ENCODE measurements at places on chromosomes 4 and X. TPM values are rescaled to one million over a fixed set of nuclear protein-coding genes. Genes with fewer than 3 reads are reported as not detected.

SLC6A14 gene
- not detected for total RNA-seq

MAGEB6 gene
- total RNA-seq = not detected

CNOT6L gene
- total RNA-seq = 14.4 TPM

TLR3 gene
- 0.28 TPM for total RNA-seq

FRG2 gene
- total RNA-seq = not detected

DNASE1L1 gene
- 42.5 TPM for total RNA-seq

HS3ST1 gene
- not detected for total RNA-seq

PNCK gene
- total RNA-seq = not detected

MAGEA11 gene
- not detected for total RNA-seq

SLC34A2 gene
- total RNA-seq = not detected

PDGFC gene
- 90.7 TPM for total RNA-seq

HMGN5 gene
- total RNA-seq = 0.83 TPM

MAD2L1 gene
- total RNA-seq = 13.6 TPM

MTNR1A gene
- not detected for total RNA-seq

HMX1 gene
- total RNA-seq = not detected

HPGDS gene
- not detected for total RNA-seq

CYBB gene
- not detected for total RNA-seq

NAT8L gene
- not detected for total RNA-seq

PIR gene
- total RNA-seq = 5.8 TPM

SPARCL1 gene
- not detected for total RNA-seq

PAK3 gene
- total RNA-seq = 0.56 TPM

CENPI gene
- 24.2 TPM for total RNA-seq

SSX4 gene
- total RNA-seq = not detected

CD99L2 gene
- 17.4 TPM for total RNA-seq

GPRASP2 gene
- 24.7 TPM for total RNA-seq

ANKRD37 gene
- 8.2 TPM for total RNA-seq

STBD1 gene
- 2.2 TPM for total RNA-seq

RELL1 gene
- total RNA-seq = 53.6 TPM

ZNF630 gene
- total RNA-seq = 0.54 TPM

MAP3K15 gene
- under 0.01 TPM for total RNA-seq

NALF2 gene
- not detected for total RNA-seq

TCEAL9 gene
- total RNA-seq = 94.4 TPM

CFAP99 gene
- total RNA-seq = not detected

ARMCX4 gene
- 3.1 TPM for total RNA-seq

PABPC4L gene
- 0.72 TPM for total RNA-seq

RTL5 gene
- total RNA-seq = 0.90 TPM

PRPS2 gene
- total RNA-seq = 48.0 TPM

SPANXN4 gene
- not detected for total RNA-seq

SGMS2 gene
- 57.5 TPM for total RNA-seq

CXCL8 gene
- total RNA-seq = 3.3 TPM

HMGB3 gene
- 23.3 TPM for total RNA-seq

LRIT3 gene
- not detected for total RNA-seq

MAGEA10 gene
- total RNA-seq = not detected

FAM184B gene
- total RNA-seq = 0.18 TPM

HTRA3 gene
- 1.1 TPM for total RNA-seq

TGIF2LX gene
- not detected for total RNA-seq

KLKB1 gene
- total RNA-seq = under 0.01 TPM

RASL11B gene
- 0.28 TPM for total RNA-seq

SH3D19 gene
- total RNA-seq = 27.2 TPM

UGT2B7 gene
- total RNA-seq = not detected

CXCL6 gene
- total RNA-seq = not detected

XAGE3 gene
- not detected for total RNA-seq

ERVMER34-1 gene
- total RNA-seq = not detected

KDR gene
- total RNA-seq = not detected

APOO gene
- total RNA-seq = 9.0 TPM

IGSF1 gene
- not detected for total RNA-seq
